ENCODE measurements at places on chromosomes 5 and 9.

DNA sequence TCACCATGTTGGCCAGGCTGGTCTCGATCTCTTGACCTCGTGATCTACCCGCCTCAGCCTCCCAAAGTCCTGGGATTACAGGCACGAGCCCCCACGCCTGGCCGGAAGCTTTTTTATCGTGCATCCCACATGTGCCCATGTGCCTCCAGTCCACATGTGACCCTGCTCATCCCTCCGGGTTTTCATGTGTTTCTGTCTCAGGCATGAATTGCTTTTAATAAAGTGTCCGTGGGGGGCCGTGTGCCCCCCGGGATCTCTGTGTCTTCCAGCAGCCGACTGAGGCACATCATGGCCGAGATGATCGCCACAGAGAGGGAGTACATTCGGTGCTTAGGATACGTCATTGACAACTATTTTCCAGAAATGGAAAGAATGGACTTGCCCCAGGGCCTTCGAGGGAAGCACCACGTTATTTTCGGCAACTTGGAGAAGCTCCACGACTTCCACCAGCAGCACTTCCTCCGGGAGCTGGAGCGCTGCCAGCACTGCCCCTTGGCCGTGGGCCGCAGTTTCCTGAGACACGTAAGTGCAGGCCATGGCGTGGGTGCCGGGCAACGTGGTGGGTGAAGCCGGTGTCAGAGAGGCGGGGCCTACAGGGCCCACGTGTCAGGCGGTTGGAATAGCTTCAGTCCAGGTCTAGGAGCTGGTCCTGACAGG lies 22.1 kb upstream of the LRRC14B start:
- DNase-seq = no peak

GRCh38 chr5:177496727-177497291 lies 595 bp downstream of the PDLIM7 start:
- DNase-seq = no peak

DNA sequence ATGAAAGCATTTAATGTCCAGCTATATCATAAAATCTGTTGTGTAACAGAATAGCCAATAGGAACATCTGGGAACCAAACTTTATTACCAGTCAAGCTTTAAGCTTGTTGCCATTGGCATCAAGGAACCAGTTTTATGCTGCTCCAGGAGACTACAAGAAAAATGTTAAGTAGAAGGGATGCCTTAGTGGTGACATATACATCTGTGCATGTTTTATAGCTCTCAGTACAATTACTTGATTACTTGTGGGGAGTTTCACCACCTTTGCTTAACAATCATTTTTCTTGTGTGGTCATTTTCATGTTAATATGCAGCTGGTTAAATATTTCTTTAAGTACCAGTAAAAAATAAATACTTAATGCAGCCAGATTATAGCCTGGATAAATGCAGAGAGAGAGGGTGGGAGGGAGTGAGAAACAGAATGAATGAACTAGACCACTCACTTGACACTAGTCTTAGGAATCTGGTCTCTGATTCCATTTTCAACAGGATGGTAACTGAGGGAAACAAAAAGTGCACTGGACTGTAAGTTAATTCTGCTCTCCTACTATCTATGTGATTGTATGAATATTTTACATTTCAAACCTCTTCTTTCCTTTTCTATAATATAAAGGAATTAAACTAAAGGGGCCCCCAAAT lies 35.7 kb upstream of the LURAP1L start:
- no peak for DNase-seq

DNA sequence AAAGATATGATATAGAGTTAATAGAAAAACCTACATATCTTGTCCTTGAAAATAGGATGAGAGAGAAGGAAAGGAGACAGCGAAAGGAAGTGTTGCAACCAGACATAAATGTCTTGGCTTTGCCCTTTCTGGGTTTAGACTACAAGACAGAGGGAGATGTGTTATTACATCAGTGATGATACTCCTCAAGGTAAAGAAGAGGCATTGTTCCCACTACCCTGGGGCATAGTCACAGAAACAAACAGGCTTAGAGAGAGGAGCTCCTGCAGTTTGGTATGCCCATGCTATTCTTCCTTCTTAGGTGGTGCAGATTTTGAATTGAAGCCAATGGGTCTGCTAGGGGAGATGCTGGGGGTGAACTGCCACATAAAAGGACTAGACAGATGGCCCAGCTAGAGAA lies 166.8 kb upstream of the RFX3 start:
- DNase-seq = no peak

- no peak for DNase-seq
These were observed 39.4 kb downstream of the SUSD1 start for GRCh38 chr9:112135706-112136105.

GRCh38 chr5:140311011-140311467 lies 8.1 kb upstream of the PFDN1 start:
- no peak for DNase-seq

- no peak for DNase-seq
These were observed 237.5 kb upstream of the ADRA1B start for GRCh38 chr5:159678657-159679392.

GRCh38 chr9:91208837-91209236 lies 152.9 kb downstream of the AUH start:
- DNase-seq = no peak

DNA sequence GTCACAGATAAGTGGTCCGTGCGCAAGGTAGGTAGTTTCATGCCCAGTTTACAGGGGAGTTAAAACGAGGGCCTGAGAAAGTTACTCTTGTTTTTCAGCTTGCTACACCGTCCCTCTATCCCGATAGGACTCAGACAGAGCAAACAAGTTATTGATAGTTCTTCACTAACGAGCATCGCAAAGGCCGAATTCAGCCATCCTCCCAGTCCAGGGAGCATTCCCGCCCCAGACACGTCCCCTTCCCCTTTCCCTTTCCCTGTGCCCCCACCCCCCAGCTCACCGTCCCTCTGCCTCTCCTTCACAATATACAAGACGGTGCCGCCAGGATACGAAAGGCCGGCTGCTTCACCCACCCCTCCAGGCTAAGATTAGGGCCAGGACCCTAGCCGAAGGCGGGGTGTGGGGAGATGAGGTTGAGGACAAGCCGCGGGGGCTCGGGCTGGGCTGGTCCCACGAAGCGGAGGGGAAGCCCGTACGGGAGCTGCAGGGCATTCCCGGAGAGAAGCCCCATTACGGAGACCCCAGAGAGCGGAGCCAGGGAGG lies 599 bp downstream of the KIAA1191 start:
- no peak for DNase-seq

Measured in activated naive CD4-positive, alpha-beta T cell treated with Interleukin-2 at 50 U/mL for 16 hours (primary cell).